NCI-H1694 treated with DMSO at 0.1 percent for 48 hours (cell line): ENCODE measurements at places on chromosomes 11 and 22.

DNA sequence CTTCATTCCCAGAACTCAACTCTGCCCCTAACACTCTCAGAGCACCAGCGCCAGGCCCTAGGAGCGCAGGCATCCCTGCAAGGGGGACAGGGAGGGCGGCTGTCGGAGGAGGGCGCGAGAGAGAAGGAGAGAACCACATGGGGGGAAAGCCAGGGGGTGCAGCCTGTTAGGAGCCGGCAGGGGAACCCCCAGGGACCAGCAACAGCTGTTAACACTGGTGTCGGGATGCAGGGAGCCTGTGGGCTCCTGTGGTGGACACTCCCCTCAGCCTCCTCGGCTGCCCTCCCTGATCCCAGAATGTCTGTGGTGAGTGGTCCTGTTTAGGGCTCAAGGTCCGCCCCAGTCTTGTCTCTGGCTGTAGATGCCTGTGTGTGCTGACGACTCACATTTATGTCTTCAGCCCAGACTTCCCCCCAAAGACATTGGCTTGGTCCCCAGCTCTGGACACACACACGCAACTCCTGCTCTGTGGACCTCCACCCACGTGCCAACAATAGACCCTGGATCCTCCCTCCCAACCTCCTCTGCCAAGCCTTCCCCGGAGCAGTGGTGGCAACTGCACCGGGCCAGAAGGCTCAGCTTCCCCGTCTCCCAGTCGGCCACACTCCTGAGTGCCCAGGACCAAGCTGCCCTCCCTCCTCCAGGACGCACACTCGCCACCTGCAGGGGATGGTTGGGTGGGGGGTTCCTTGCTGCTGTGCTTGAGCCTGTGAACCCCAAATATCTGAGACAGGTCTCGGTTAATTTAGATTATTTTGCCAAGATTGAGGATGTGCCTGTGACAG, 817 bp upstream of the IFITM5 start:
- DNase-seq: no peak

DNA sequence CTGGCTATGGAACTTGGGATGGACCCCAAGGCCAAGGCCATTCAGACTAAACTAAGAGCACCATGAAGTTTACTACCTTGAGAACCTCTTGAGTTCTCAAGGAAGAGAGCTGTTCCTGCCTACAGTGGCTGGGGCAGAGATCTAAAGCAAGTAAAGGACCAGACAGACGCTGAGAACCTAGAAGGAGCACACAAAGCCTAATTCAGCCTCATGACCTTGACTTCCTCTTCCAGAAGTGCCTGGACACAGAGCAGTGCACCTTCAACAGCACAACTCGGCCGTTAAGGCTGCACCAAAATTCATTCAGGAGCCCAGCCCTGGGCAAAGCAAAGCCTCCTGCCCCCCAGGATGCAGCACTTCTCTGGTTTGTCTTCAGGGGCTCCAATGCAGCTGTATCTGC, 82.9 kb upstream of the AKIP1 start:
- DNase-seq: no peak

GRCh38 chr11:122337704-122338103, 221.7 kb upstream of the BLID start:
- no peak for DNase-seq

DNA sequence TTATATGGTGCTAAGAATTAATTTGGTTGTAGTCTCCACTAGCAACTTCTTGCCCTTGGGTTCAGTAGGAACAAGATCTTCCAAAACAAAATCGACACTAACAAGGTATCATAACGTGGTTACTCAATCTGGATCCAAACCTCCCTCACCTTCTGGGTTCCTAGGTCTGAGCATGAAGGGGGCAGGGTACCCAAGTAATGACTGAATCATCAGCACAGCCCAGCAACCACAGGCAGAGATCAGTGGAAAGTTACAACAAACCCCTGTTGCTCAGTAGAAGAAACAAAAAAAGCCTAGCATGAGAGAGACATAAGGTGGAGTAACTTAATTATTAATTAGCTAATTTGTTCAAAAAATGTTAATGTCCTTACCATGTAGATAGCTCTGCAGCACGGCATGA, 221.4 kb downstream of the BLID start:
- no peak for DNase-seq

DNA sequence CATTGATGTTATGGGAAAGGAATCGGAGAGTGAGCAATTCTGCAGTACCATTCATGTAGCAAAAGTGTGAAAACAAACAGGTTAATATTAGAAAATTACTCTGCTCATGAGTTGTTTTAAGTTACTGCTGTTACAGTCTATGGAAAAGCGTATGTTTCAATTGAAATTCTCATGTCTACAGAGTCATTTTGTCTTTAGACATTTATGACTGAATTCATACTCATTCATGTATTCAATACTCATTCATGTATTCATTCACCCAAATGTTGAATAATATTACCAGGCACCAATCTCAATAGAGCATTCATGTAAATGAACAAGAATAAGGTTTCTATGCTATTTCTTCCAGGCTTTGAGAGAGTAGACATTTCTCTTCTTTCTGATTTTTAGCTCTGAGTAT, 8.1 kb downstream of the FLI1 start:
- DNase-seq: no peak
